ENCODE measurements at places on chromosomes 1 and 21. TPM values are rescaled to one million over a fixed set of nuclear protein-coding genes. Genes with fewer than 3 reads are reported as not detected.

FALEC gene
- total RNA-seq, result not detected

DNA sequence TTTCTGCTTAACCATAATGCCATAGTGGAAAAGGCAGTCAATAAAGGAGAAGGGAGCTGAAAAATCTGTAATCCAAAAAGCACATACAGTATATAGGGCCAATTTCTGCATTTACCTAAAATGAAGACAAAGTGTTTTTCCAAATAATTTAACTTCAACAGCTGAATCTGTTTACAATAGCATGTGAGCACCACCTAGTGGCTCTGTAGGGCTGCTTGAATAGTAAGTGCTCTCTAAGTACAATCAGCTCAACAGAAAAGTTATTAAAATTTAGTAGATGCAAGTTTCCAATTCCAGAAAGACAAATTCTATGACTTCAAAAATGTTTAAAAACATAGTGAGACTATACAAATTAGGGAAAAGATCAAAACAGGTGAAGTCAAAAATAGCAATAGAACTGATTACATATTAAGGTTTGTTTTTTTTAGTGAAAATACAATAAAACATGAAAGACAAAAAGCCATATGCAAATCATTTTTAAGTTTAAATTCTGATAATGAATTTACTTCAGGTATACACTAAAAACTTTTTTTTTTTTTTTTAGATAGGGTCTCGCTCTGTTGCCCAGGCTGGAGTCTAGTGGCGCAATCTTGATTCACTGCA lies 220.0 kb downstream of the SETD4 start:
- DNase-seq, result peak; percentile 76

- peak; percentile 77 for DNase-seq
Observed at GRCh38 chr1:201019321-201019977, 4.1 kb downstream of the KIF21B start.

FAM72C gene
- not detected for total RNA-seq

GRCh38 chr21:34946916-34947534 lies 102.1 kb downstream of the RUNX1 start:
- DNase-seq, result no peak

All from bronchial epithelial cell (primary cell).